Chondrocyte (in vitro differentiated cells): ENCODE measurements at places on chromosomes 4 and X.

GRCh38 chrX:40104630-40104984 is 6.8 kb upstream of the BCOR start:
- DNase-seq, result no peak

DNA sequence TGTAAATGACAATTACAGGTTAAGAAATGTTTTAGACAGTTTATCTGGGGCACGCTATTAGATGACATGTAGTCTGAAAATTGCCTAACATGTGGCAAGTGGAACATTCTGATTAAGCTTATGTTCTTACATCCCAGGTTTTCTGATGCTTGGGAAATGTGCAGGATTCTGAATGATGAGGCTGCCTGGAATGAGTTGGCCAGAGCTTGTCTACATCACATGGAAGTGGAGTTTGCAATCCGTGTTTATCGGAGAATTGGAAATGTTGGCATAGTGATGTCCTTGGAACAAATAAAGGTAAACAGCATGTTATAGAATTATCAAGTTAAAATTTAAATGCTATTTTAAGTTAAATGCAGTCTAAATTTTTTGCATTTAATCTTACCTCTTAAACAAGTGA is 49.3 kb downstream of the WDR19 start:
- DNase-seq, result no peak

DNA sequence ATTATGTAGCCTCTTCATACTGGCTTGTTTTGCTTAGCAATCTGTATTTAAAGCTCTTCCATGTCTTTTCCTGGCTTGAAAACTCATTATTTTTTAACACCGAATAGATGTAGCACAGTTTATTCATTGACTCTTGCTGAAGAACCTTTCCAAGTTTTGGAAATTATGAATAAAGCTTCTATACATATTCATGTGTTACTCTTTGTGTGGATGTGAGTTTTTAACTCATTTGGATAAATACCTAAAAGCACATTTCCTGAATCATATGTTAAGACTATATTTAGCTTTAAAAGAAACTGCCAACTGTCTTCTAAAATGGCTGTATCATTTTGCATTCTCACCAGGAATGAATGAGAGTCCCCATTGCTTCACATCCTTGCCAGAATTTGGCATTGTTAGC is 2061.7 kb upstream of the AGA start:
- no peak for DNase-seq

DNA sequence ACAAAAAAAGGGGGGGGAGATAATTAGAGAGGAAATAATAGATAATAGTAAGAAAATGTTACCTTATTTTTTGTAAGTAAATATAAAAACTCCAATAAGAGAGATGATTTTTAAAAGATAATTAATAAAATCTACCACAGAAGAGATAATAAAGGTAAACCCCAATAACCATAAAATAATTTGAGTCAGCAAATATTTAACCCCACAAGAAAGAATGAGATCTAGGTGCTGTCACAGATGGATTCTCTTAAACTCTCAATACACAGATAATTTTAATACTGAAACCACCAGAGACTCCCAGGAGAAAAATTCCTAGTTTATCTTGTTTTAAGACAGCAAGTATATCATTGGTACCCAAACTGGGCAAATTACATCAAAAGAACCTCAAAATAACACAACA is 341.4 kb downstream of the ANK2 start:
- DNase-seq, result no peak

GRCh38 chr4:175539498-175539897 is 272.6 kb downstream of the GPM6A start:
- no peak for DNase-seq

GRCh38 chrX:132631579-132632232 is 142.9 kb upstream of the MBNL3 start:
- DNase-seq, result no peak

DNA sequence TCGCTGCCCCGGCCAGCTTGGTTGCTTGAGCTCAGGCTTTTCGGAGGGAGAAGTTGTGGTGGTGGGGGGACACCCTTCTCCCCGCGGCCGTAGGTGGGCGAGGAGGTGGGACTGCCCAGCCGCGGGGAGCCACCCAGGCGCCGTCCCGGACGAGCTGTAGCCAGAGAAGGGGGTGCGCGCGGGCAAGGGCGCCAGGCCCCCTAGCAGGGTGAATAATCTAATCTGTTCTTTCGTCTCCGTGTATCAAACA is 3.1 kb downstream of the MID1IP1 start:
- DNase-seq, result no peak

DNA sequence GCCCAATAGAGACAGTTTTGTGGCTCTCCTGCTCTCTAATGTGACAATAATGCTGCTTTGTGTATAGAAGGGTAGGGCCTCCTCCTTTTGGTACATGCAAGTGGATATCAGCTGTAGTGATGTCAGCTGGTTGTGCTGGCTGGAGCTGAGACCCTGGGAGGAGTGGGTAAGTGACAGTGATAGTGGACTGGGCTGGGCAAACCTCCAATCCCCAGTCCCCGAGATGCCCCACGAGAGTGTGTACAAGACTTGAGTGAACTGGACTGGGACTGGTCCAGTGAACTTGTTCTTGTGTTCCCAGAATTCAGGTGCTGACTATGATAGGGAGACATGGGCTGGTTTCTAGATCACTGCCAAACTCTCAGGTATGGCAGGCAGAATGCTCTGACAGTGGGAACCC is 583.6 kb upstream of the PCDH10 start:
- no peak for DNase-seq

DNA sequence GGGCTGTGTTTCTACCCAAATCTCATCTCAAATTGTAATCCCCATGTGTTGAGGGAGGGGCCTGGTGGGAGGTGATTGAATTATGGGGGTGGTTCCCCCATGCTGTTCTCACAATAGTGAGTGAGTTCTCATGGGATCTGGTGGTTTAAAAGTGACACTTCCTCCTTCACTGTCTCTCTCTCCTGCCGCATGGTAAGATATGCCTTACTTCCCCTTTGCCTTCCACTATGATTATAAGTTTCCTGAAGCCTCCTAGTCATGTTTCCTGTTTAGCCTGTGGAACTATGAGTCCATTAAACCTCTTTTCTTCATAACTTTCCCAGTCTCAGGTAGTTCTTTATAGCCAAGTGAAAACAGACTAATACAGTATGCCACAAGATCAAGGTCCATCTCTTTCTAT is 70.0 kb upstream of the MSX1 start:
- DNase-seq, result no peak

- DNase-seq, result no peak
Observed at GRCh38 chr4:53963781-53964180, 100.6 kb downstream of the CHIC2 start.

DNA sequence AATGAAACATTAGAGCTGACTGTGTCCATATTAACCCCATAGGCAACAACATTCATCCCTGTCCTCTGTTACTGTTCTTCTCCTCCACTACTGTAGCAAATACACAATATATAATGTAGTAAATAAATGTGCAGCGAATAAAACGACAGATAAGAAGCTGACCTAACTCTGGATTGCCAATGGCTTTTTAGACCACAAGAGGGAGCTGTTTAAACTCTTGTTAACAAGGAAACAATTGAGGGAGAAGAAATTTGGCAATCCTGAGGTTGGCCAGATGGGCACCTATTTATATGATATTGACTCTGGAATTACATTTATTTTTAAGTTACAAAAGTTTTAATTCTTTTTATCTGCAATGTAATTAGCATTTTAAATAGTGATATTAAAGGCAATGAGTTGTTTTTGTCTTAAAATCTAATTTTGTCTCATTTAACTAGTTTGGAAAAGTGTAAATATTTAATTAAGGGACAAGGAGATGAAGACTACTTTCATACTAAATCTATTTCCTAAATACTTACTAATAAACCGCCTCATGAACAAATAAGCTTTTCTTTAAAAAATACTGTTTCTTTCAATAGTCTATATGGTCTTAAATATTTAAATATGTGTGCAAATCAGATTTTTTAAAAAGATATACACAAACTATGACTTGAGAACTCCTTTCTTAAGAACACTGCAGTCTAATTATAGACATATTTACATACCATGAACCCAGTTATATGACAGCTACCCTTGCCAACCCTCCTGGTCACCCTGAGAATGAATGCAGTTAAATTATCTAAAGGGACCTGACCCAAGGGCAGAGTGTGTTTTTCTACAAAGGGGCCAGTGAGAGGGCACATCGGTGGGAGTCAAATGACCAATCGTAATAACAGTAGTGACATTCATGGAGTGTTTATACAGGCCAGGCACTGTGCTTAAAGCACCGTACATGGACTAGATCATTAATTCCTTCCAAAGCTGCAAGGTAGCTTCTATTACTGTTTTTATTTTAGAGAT is 52.9 kb upstream of the HPF1 start:
- no peak for DNase-seq

DNA sequence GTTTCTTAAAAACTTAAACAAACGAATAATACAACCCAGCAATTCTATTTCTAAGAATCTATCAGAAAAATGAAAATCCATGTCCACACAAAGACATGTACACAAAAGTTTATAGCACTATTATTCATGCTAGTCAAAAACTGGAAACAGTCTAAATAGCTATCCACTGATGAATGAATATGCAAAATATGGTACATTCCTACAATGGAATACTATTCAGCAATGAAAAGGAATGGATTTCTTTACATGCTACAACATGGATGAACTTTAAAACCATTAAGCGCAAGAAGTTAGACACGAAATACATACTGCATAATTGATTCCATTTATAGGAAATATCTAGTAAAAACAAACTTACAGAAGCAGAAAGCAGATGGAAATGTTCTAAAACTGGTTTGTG is 43.3 kb downstream of the HELT start:
- no peak for DNase-seq

DNA sequence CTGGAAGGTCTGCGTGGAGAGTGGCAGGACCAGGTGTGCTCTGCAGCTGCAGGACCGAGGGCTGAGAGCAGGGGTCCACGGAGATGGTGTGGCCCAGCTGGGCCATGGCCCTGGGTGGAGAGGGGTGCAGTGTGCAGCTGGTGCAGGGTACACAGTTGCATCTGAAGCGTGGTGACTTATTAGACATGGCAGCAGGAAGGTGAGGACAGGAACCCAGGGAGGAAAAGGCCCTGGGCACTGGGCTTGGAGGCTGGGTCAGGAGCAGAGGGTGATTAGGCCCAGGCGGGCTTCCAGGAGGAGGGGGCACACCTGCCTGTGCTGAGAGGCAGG is 214.6 kb upstream of the PSAPL1 start:
- no peak for DNase-seq

DNA sequence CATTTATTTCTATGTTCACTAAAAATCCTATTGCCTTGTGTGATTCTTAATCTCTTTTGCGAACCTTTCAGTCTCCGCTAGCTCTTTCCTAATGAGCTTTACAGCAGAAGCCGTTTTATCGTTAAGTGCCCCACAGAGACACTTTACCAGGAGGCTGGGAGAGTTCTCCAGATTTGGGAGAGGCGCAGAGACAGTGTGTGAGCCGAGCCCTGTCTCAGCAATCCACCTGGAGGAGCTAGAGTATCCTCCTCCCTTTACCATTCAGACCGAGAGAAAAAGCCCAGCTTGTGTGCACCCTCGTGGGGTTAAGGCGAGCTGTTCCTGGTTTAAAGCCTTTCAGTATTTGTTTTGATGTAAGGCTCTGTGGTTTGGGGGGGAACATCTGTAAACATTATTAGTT is 54.9 kb upstream of the MTM1 start:
- no peak for DNase-seq

GRCh38 chr4:1008840-1009541 is 2.4 kb upstream of the FGFRL1 start:
- DNase-seq, result no peak

DNA sequence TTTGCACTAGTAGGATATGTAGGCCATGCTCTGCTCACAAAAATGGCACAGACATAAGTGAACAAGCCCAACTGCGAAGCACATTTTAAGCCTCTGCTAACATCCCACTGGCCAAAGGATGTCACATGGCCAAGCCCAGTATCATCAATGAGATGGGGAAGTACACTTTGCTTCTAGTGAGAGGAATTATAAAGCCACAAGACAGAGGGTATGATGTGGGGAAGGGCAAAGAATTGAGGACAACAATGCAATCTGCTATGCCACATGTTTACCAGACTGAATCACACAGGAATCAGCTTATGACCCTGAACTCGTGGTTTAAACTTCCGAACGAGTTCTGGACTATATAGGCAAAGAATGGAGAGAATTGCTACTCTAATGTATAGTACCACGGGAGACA is 39.1 kb downstream of the SUPT20HL1 start:
- no peak for DNase-seq

GRCh38 chrX:84479086-84479485 is 23.2 kb downstream of the HDX start:
- DNase-seq, result no peak

- DNase-seq, result no peak
Observed at GRCh38 chr4:55406545-55406944, 10.8 kb downstream of the TMEM165 start.

GRCh38 chrX:68832101-68832416 is 3.2 kb downstream of the EFNB1 start:
- DNase-seq, result no peak

- DNase-seq, result no peak
Observed at GRCh38 chr4:77952457-77952856, 89.8 kb downstream of the MRPL1 start.

GRCh38 chrX:85065512-85066198 is 62.0 kb downstream of the APOOL start:
- no peak for DNase-seq

DNA sequence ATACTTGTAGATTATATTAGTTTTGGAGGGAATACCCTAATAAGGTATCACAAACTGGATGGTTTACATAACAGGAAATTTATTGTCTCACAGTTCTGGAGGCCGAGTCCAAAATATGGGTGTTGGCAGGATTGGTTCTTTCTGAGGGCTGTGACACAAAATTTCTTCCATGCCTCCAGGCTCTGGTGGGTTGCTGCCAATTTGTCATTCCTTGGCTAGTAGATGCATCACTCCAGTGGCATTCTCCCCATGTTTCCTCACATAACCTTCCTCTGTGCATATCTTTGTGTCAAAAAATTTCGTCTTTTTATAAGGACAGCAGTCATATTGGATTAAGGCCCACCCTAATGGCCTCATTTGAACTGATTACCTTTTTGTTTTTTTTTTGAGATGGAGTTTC is 49.3 kb downstream of the APELA start:
- no peak for DNase-seq

- DNase-seq, result no peak
Observed at GRCh38 chr4:32184186-32184585, 1464.0 kb downstream of the PCDH7 start.

- DNase-seq, result no peak
Observed at GRCh38 chr4:55444827-55445226, 49.1 kb downstream of the TMEM165 start.

- DNase-seq, result no peak
Observed at GRCh38 chrX:46916273-46916672, 4.1 kb downstream of the JADE3 start.

DNA sequence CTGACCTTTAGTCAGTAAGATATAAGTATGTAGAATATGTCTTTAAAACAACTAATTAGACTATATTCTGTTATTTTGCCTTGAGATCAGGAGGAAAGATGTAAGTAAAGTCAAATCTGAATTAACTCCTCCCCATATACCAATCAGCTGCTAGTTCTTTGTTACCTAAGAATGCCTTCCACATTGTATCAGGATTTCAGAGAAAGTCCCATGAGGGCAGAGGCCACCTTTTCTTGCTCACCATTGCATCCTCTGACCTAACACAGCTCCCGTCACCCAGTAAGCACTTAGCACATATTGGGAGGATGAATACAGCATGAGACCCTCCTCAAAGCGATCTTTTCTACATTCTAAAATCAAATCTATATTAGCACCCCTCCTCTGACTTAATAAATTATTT is 87.0 kb downstream of the COL25A1 start:
- no peak for DNase-seq
